ENCODE measurements at places on chromosomes 5 and 9.

DNA sequence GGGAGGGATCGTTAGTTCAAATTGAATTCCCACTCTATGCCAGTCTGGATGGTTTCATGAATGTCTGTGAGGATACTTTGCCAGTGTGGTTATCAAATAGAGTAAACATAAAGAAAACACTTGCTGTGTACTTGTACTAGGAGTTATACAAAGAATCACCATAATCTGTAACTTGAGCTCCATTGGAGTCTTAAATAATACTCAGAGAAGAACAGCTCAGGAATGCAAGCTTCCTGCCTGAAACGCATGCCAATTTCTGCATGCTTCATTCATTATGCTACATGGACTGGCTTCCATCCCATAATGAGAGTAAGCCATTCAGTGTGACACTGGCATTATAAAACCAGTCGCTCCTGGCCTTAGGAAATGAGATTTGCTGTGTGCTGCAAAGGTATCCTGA lies 351.4 kb downstream of the SEMA5A start:
- no peak for DNase-seq

DNA sequence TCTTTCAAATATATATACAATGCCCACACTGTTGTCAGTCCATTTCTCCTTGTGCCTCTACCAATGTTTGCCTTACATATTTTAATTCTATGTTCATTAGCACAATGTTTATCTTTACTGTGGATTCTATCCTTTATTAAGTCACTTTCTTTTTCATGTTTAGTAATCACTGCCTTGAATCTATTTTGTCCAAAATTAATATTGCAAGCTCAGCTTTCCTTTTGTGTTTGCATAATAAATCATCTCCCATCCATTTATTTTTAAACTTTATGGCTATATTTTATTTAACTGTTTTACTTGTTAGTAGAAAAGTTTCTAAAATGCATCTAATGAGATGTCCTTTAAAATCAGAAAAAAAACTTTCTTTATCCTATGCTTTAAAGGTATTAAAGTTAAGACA lies 126.8 kb upstream of the ACOT12 start:
- DNase-seq = no peak

- DNase-seq = no peak
Observed at GRCh38 chr5:145441228-145441627, 393.9 kb downstream of the PRELID2 start.

- DNase-seq = no peak
Observed at GRCh38 chr5:59790376-59790775, 103.2 kb downstream of the PDE4D start.

DNA sequence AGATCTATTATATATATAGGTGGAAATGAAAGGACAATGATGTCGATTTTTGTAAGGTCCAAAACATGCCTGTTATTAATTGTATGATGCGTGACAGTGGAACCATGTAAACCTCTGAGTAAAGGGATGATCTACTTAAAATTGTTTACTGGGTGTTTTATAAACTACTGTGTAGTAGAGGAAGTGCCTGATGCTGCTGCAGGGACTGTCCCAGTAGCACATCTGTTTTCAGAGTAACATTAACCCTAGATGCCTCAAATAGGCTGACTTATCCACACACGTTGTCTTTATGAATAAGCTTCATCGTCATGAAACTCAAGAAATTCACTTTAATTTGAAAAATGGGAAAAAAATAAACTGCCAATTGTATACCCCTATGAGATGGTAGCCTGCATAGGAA lies 1.7 kb downstream of the CAMK4 start:
- DNase-seq = no peak

- DNase-seq = no peak
Observed at GRCh38 chr9:109012009-109012875, 1.1 kb downstream of the CTNNAL1 start.

DNA sequence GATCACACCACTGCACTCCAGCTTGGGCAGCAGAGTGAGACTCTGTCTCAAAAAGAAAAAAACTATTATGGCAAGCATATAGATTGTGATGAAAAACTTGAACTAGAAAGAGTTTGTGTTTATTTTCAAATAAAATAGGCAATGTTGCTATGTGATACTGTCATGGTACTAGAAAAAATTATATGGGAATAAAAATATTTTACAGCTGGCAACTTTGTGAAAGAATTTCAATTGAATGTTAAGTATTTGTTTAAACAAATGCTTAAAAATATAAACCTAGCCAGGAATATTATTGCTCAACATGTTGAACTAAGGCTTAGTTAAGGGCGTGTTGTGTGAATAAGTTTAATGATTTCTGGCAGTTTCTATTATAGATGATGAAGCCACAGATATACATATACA lies 31.7 kb downstream of the HSDL2 start:
- no peak for DNase-seq

DNA sequence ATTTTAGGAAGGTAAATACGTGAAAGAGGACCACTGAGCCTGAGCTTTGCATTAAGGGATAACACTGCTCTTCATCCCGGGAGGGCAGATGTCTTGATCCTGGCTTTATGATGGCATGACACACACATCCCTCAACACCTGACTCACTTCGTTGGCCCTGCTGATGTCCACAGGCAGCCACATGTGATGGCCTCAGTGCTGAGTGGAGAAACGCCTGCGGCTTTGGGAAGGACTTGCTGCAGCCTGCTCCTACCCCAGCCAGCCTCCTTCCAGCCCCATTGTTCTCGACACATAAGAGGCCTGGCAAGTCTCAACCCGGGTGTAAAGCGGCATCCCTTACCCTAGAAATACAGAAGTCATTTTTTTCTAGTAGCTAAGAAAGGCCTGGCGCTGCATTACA lies 169.0 kb downstream of the SYK start:
- DNase-seq = no peak

GRCh38 chr5:118956727-118957126 lies 31.6 kb downstream of the DTWD2 start:
- no peak for DNase-seq

DNA sequence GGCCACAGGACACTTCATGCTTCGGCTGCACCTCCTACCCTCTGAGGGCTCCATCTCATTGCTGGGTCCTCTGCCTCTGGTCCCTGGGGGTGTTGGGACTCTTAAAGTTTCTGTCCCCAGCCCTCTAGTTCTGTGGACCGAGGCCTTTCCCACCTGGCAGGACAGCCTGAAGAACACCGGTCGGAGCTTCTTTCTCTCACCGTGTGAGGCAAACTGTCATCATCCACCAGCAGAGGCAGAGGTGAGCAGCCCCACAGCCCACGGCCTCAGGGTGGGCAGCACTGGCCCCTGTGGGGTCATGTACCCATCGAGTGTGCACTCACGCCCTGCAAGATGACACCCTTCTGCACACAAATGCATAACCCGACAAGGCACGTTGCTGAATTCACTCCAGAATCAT lies 49.9 kb downstream of the IRX2 start:
- no peak for DNase-seq

DNA sequence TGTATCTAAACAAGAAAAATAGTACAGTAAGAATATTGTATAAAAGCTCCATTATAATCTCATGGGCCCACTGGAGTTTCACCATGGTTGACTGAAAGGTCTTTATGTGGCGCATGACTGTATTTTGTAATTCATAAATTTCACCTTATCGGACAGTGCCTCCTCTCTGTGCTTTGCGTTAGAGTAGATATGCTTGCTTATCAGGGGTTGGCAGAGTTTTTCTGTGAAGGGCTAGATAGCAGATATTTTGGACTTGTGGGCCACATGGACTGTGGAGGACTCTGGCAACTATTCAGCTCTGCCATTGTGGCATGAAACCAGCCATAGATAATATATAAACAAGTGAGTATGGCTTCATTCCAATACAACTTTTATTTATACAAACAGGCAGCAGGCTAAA lies 23.2 kb downstream of the GAPVD1 start:
- no peak for DNase-seq

DNA sequence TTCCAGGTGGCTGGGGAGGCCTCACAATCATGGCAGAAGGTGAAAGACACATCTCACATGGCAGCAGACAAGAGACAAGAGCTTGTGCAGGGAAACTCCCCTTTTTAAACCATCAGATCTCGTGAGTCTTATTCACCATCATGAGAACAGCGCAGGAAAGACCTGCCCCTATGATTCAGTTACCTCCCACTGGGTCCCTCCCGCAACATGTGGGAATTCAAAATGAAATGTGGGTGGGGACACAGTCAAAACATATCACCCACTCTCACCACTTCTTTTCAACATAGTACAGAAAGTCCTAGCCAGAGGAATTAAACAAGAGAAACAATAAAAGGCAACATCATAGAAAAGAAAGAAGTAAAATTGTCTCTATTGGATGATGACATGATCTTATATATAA lies 223.4 kb upstream of the SLC24A2 start:
- no peak for DNase-seq

GRCh38 chr5:180974612-180975315 lies 13.9 kb upstream of the BTNL3 start:
- DNase-seq = no peak

DNA sequence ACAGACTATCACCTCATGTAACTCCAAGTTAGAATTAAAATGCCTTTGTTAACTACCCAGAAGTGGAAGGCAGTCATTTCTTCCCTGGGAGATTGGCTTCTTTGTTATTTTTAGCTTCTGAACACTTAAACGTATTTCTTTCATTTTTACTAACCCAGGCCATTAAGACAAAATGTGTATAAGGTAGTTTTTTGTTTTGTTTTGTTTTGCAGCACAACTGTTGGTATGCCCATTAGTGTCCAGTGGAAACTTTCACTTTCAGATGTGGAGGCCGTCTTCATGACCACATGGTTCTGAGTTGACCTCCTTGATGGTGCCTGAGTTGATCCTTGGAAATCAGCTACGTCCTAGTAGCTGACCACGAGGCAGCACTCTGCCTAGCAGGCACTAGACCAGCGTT lies 264.6 kb upstream of the ZNF608 start:
- DNase-seq = no peak

- DNase-seq = no peak
Observed at GRCh38 chr9:93133681-93134014, 403 bp downstream of the NINJ1 start.

DNA sequence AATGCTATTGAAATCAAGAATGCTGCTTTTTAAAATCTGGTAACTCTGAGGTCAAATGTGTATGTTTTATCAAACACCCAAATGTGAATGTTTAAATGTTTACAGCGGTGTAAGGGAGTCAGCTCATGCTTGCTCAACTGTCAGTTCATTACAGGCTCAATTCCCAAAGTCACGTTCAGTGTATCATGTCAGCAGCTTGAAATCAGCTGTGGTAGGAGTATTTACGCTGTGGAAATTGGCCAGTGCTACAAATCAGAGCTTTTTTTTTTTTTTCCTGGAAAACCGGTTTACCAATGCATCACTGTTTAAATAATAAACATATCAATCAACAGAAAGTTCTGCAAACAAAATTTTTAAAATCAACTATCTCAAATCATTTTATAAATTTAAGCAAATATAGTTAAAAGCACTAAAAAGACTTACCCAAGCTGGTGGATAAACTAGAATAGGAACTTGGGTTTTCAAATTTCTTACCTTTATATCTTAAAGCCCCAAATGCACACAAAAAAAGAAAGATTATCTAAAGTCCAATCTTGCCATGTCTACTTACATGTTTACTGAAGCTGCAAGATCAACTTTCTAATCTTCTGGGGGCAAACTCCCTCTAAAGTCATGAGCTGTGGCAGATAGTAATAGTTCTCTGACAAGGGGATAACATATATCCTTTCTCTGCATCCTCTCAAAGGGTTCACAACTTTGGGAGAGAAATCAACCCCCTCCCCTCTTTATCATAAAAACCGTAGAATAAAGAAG lies 57.6 kb upstream of the GRAMD2B start:
- DNase-seq = no peak

- no peak for DNase-seq
Observed at GRCh38 chr9:88322906-88323566, 65.2 kb upstream of the SPIN1 start.

- no peak for DNase-seq
Observed at GRCh38 chr5:135632798-135633197, 54.0 kb upstream of the CXCL14 start.

- DNase-seq = no peak
Observed at GRCh38 chr5:107874795-107875194, 204.1 kb upstream of the EFNA5 start.

- DNase-seq = no peak
Observed at GRCh38 chr5:66542711-66543110, 53.5 kb upstream of the MAST4 start.

DNA sequence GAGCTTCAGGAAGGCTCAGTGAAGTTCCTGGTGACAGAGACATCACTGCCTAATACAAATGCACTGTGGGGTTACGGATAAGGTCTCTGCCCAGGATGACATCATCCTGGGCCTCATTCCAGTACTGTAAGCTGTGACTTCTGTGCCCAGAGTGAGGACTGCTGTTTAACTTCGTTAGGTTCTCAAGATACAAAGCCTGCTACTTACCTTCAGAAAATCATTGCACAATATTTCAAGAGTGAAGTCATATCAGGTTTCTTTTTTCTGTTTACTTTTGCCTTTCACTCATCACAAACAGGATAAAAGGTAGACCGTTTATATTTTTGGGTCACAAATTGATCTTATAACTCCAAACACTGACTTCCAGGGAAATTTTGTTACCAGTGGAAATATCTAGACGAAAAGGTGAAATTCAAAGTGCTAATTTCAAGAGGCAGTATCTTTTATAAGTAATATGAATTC lies 241.2 kb downstream of the PIK3R1 start:
- DNase-seq = no peak

DNA sequence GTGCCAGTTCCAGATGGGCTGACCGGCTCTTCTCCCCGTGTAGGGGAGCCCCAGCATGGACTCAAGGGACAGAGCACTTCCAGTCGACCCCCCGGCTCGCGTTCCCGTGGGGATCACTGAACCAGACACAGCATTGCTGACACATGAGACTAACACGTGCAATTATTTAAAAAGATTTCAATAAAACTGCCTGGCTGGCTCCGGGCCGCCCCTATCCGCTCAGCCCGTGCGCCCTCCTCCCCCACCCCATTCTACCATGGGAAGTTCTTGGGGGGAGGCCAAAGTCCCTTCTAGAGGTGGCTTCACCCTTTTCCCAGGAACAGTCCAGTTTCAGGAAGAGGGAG lies 4.7 kb downstream of the TESK1 start:
- DNase-seq = no peak

DNA sequence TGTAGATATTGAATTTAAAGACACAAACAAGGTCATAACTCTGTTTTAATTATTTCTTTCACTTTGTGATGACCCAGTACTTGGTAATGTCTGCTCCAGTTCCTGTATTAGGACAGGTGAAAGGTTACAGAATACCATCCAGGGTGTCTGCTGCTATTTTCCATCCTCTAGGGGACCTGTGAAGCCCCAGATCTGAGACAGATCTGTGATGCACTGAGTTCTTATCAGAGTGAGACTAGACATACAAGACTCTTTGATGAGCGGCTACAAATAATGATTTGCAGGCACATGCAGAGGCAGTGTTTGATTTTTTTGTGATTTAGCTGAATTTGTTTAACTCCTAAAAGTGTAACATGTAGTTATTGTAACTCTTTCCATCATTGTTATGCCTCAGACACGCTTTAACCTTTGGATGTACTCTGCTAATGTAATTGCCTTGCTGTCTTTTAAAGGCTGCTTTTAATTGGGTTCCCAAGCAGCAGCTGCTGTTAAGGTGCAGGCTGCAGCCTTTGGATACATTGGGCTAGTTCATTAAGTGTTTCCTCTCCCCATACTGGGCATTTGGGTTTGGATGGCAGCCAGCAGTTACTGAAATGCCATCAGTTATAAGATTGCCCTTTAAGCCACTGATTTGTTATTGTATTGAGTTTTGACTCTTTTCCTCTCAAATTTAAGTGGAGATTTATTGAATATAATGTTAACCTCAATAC lies 63.3 kb downstream of the RASGRF2 start:
- no peak for DNase-seq

All from C1 segment of cervical spinal cord (tissue), 14 donors.